ENCODE measurements at places on chromosomes 3 and 15. TPM values are rescaled to one million over a fixed set of nuclear protein-coding genes. Genes with fewer than 3 reads are reported as not detected.

DNA sequence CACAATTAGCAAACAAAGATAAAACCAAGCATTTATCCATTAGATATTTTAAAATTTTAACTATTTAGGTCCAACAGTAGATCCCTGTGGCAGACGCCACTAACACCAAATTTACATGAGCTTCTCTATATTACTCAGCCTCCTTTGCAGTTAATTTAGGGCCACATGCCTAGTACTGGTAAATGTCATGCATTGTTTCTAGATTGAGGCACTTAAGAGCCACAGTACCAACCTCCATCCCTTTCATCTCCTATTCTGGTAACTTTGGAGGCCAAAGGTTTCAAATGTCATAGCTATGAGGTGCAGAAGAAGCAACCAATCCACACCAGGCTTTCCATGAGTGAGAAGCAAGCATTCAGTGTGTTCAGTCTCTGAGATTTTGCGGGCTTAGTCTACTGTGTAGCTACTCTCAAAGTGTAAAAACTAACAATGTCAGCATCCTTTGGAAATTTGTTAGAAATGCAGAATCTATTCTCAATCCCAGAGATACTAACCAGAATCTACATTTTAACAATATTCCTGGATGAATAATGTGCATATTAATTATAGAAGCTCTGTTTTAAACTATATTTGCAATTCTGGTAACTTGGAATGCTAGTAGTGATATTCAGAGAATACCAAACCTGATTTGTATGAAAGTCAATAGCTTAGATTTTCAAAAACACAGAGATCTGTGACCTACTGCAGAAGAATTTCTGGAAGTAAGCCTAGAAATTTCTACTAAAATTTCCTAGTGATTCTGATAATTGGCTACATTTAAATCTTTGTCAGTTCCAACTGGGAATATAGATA is 206.3 kb upstream of the CD96 start:
- no peak for DNase-seq

- DNase-seq: no peak
Measured at GRCh38 chr3:185646382-185647133, 60.5 kb downstream of the SENP2 start.

DNA sequence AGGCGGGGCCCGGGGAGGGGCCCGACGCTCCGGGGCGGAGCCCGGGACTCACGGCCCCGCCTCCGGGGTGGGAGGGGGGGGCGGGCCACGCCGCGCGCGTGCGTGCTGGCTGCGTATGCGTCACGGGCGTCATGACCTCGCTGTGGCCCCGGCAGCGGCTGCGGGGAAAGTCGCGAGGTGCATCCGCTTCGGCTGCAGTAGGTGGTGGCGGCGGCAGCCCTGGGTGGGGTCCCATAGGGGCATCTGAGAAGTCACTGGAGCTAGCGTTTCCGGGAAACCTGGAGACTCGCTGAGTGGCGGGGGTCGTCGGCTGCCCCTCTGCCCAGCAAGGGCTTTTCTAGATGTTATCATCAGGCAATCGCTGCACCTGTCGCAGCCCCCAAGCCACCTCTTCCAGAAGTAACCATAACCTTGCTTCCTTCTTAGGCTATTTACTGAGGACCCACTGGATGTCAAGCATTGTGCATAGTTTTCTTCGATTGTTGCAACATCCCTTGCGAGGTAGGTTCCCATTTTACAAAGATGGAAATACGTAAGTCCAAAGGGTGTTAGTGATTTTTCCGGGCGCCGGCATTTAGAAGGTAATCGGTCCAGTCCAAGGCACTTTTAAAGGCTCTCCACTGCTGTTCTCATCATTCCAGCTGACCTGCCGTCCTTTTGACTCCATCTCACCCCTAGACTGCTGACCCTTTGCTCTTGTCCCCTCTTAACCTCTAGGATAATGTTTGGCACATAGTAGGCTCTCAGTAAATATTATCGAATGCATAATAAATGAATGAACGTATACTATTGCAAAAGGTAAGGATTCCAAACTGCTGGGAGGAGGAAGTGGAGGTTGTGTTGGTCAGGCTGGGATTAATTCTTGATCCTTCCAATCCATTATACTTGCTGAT is at the start of gene GDPGP1:
TSS of gene GDPGP1 (plus strand) at position 114 of the 893 bp plus-strand sequence. CDS start 6,700 bp downstream, outside the sequence.
- DNase-seq: peak; percentile 30

- DNase-seq: no peak
Measured at GRCh38 chr15:27679731-27680471, 419.2 kb downstream of the OCA2 start.

DNA sequence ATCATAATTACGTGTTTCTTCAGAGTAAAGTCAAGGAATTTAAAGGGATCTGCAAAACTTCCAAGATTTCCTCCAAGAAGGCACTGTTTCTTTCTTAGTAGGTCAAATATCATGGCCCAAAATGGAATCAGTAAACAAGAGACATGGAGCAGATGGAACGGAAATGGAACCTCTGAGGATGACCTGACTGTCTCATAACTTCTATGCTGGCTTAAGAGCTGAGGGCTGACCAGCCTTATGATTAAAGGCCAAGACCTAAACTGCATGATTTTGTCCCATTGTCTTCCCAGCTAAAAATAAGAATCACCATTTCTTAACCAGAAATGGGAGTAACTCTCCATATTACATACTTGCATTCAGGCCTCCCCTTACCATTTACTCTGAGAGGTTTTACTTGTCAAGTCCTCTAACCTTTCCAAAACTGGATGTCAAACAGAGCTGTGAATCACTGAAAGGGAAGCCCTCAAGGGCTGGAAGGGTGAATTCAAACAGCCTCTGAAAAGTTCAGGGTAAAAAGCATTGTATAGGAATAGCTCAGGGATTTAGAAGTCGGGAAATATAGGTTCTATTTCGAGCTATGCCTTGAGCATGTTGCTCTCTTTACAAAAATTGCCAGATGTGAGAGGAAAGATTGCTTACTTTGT is 103.7 kb downstream of the MEIS2 start:
- no peak for DNase-seq

DNA sequence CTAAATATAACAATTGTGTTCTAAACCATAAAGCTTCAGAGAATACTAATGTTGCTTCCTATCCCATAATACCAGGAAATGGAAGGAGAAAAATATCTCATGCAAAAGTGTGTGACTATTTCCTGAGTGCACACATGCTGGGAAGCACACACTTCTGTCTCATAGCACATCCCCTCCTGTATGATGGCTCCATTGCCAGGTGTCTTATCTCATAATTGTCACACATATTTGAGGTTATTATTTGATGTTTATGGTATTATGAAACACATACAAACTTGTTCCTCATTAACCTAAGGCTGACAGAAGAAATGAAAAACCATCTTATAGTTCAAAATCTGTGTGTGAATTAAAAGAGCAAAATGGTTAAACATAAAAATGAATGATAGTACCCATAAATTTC is 65.4 kb downstream of the SERP1 start:
- no peak for DNase-seq

DNA sequence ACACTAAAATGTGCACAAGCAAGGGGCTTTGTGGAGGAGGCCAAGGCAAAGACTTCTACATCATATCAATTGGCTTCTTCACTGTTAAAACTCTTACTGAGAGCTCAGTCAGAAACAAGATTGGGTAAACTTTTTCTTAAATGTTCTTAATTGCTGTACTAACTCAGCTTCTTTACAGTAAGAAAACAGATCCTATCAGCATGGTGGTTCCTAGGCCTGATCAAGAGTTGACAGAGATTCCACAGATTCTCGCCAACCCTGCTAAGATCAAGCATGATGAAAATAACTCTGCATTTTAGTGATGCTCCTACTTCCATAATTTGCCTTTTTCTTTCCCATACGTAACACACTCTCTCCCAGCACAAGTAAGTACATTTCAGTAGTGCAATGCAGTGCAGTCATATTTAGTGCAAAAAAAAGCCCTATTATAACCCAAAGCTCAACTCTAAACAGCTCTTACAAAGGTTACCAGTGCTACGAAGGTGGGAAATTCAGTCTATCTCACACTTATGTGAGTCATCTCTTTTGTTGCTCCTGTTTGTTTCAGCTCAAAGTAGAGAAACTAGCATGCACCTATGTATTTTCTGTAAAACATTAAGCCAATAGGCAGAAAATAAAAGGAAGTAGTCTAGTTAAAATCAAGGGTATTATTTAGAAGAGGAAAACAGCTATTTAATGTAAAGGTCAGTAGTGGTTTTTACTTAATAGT is 29.9 kb downstream of the TIGIT start:
- DNase-seq: no peak

DNA sequence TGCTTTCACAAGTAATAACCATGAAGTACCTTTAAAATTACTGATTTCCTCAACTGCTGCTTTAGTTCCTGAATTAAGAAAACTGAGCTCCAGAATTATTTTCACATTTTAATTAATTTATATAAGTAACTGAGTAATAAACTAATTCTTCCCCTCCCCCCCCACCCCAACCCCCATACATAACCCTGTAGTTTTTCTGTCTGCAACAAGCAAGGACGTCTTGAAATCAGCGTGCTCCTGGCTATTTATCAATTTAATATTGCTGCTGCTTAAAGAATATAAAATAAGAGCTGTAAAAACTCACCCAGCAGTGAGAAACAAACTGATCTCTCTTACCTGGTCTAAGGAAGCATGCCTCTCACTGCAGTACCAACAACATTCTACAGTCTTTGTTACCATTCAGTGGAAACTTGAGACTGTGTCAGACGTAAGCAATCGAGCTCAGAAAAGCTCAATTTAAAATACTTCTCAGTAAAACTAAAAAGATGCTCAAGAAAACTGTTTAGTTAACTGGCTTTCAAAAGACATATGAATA is 121.0 kb downstream of the TFDP2 start:
- peak; percentile 36 for DNase-seq

Gene COL6A5
- not detected for total RNA-seq

Gene SEMA6D
- total RNA-seq: 18.2 TPM

DNA sequence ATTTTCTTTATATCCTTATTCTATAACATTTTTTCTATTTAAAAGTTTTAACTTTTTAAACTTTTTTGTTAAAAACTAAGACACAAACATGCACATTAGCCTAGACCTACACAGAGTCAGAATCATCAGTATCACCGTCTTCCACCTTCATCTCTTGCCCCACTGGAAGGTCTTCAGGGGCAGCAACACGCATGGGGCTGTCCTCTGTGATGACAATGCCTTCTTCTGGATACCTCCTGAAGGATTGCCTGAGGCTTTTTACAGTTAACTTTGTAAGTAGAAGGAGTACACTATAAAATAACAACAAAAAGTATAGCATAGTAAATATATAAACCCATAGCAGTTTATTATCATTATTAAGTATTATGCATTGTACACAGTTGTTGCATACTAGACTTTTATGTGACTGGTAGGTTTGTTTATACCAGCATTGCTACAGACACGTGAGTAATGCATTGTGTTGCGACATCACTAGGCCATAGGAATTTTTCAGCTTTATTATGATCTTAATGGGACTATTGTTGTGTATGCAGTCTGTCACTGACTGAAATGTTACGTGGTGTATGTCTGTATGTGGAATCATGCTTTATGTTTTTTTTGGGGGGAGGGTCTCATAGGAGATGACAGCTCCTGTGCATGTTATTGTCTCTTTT is 18.2 kb downstream of the ATP1B3 start:
- DNase-seq: no peak

Gene CTXN2
- 0.52 TPM for total RNA-seq

GRCh38 chr15:70633103-70633831 is 130.1 kb downstream of the UACA start:
- DNase-seq: no peak

DNA sequence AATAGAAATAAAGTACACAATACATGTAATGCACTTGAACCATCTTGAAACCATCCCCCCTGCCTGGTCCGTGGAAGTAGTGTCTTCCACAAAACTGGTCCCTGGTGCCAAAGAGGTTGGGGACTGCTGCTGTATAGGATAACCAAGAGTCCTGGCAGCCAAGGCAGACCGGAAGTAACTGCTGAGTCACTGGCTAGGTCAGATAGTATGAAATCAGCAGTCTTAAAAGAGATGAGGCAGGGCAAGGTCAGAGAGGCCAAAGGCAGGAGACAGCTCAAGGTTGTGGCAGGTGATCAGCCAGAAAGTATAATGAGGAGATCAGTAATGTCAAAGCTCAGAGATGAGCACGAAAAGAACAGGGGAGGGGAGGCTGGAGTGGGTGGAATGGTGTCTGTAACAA is 60.2 kb downstream of the MAP3K13 start:
- peak; percentile 37 for DNase-seq

Gene GATA2
- total RNA-seq: 11.7 TPM

DNA sequence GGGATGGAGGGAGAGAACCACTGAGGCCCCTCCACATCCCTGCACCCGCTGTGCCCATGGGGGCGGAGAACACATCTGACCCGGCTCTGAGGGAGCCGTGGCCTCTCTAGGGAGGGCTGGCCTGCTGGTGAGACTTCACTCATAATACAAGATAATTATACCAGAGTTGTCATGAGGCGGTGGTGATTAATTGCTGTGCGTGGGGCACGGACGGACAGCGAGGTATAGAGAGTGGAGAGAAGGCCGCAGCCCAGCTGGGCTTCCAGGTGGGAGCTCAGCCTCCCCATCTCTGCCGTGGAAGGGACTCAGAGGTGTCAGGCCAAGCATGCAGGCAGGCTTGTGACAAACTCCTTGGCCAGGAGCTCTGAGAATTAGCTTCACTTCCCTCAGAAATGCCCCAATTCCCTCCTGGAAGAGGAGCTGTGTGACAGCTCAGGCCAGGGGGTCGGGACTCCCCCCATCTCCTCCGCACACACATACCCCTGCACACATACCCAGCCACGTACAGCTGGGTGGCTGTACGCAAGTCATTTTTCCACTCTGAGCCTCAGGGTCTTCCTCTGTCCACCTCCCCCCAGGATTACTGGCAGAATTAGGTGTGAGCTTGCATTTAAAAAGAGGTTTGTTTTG is 6.0 kb upstream of the GATA2 start:
- DNase-seq: no peak

GRCh38 chr15:39462691-39463090 is 118.2 kb upstream of the THBS1 start:
- DNase-seq: no peak

- DNase-seq: no peak
Measured at GRCh38 chr3:174596447-174596982, 262.6 kb upstream of the NAALADL2 start.

Gene ETV5
- total RNA-seq: 39.2 TPM

GRCh38 chr3:44416031-44417030 is 61.1 kb downstream of the ZNF445 start:
- DNase-seq: no peak

DNA sequence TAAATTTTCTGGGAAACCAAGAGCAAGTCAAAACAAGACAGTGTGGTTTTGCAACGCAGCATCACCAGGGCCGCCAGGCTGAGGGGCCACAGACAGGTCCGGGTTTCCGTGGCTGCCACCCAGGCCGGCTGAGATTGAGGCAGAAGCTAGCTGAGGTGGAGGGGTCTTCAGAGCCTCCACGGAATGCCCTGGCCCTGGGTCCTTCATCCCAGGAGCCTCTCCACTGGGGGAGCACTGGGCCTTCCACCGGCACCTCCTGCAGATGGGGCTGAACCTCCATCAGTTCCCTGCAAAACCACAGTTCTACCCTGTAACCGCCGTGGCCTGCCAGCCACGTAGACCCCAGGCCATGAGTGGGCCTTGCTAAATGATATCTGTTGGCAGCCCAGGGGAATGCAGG is 152.7 kb downstream of the CHSY1 start:
- no peak for DNase-seq

- no peak for DNase-seq
Measured at GRCh38 chr3:154956815-154957214, 123.3 kb upstream of the MME start.

Gene FOXL2NB
- not detected for total RNA-seq

Gene TMEM212
- not detected for total RNA-seq

Gene HTR3E
- not detected for total RNA-seq

Measured in body of pancreas (tissue), 4 donors.